NCI-H524 (cell line): ENCODE measurements at places on chromosomes 12 and 14.
A peak's percentile ranks its signal among the peaks of the same experiment; 100 is the strongest.

- no peak for DNase-seq
Observed at GRCh38 chr12:85804663-85805062, 31.5 kb downstream of the RASSF9 start.

DNA sequence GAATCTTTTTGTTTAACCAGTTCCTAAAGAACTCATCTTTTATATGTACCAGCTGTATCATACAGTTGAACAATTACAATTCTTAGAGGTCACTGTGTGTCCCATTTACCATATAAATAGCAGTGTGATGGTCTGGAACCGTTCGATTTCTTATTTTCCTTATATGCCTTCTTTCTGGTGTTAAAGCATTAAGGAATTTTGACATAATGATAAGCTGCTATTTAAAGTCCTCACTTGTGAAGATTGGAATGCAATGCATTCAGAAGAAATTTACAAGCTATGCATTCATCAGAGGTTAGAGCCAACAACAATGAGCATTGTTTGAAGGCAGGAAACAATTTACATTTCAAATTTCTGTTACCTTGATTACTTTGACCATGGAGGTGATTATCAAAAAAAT is 80.0 kb upstream of the PRICKLE1 start:
- DNase-seq = no peak

- peak; percentile 94 for DNase-seq
Observed at GRCh38 chr14:86296173-86296572, 766.2 kb downstream of the FLRT2 start.

DNA sequence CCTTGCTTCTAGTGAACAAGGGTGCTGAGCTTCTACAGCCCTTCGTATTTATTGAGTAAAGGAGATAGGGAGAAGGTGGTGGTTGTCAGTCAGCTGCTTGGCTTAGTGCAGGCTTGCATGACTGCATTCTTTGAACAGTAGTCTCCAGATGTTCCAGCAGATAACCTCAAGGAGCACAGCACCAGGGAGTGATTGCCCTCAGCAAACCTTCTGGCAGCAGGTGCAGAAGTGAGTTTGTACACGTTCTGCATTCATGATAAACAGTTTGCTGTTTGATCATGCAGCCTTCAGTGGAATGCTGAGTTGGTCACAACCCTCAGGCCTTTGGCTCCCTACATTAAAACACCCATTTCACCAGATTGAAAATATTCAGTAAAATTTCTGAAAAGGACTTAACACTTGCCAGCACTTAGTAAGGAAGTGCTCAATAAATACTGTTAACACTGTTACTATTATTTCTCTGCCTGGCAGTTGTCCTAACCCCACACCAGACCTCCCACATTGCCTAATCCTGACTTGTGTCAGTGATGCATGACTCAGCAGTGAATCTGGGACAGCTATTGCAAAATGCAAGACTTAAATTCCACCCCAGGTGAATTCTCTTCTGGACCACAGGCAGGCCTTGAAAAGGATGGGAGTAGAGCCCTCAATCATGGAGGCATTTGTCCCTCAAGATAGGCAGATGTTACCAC is 18.9 kb upstream of the CARMIL3 start:
- DNase-seq = no peak

- DNase-seq = no peak
Observed at GRCh38 chr12:127268706-127269425, 998.1 kb upstream of the TMEM132C start.

DNA sequence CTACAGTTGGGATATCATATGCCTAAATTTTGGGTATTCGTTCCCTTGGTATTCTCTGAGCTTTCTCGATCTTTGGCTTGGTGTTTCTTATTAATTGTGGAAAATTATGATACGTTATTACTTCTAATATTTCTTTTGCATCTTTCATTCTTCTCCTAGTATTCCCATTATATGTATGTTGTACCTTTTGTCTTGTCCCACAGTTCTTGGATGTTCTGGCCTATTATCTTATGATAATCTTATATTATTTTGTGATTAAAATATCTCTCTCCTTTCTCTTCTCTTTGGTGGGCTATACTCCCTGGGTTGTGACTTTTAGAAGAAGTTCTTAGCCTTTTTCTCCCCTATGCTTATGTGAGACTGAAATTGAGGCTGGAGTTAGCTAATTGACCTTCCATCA is 25.2 kb downstream of the PTCSC3 start:
- DNase-seq = no peak

DNA sequence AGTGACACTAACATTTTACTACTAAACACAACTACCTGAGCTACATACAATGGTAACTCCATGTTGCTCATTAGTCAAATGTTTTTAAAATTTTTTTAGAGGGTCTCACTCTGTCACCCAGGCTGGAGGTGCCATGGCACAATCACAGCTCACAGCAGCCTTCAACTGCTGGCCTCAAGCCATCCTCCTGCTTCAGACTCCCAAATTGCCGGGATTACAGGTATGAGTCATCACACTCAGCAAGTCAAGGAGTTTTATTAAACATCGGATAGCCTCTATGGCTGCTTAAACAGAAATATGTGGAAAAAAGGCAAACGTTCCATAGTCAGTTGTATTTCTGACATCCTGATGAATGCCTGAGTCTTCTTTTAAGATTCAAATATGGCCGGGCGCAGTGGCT is 11.1 kb upstream of the NPFF start:
- no peak for DNase-seq
